NCI-H1092 treated with DMSO at 0.1 percent for 48 hours (cell line): ENCODE measurements at places on chromosomes 5 and 9.

DNA sequence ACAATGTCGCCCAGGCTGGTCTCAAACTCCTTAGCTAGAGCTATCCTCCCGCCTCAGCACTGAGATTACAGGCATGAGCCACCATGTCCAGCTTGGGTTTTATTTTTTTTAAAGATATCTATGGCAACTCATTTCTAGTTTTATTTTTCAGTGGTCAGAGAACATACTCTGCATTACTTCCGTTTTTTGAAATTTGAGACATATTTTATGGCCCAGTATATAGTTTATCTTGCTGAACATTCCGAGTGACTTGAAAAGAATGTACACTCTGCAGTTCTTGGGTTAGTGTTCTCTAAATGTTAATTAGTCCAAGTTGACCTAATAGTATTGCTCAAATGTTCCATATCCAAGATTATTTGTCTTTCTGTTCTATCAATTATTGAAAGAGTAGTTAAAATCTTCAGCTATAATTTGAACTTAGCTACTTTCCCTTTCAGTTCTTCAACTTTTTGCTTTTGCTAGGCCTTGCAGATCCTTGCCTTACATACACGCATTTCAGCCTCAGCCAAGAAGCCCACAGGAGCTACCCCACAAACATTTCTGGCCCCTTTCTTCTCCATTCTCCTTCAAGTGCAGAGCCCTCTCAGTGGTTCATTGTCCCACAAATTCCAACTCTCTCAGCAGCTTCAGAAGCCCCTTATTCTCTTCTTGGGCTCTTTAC is 22.3 kb upstream of the SNAPC3 start:
- no peak for DNase-seq

DNA sequence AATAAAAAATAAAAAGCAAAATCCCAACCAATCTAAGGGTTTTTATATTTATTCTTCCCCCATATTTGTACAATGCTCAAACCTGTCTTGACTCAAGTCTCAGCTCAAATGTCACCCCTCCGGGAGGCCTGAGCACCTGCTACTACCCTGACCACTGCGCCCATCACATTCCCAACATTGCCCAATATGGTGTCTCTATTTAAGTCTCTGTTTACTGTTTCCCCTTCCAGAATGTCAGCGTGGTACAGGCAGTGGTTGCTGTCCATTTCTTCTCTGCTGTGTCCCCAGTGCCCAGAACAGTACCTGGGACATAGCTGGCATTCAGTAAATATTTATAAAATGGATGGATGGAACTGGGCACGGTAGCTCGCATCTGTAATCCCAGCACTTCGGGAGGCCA is 47.3 kb upstream of the PRRC2B start:
- DNase-seq, result no peak

DNA sequence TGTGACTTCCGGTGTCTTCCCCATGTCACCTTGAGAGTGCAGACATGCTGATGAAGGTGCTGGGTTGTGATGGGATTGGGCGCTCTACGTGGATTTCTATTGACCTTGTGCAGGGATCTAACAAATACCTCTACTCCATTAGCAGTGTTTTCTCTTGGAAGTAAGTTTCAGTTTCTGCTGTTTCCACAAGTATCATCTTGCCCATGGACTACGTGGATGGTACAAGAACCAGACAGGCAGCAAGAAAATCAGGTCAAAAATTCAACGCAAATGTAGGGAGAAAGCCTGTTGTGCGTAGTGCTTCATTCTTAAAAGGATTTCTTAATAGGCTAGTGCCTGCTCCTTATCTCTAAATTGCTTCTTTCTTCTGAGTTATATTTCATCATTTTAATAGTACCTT is 60.8 kb downstream of the AOPEP start:
- DNase-seq, result no peak

DNA sequence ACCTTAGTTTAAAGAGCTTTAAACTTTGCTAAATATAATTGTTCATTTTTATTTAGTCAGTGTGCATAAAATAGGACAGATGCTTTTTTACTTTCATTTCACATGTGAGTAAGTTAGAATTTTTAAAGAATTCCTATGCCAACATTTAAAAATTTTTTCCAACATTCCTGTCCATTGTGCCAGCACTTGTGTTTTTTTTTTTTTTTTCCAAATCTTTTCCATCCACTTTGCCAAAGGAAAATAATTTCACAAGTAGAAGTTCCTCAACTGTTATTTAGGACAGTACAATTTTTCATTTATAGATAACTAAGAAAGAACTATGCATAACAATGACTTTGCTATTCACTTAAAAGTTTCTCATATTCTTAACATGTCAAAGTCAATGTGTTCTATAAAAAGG is 189.5 kb downstream of the ADAMTS6 start:
- DNase-seq, result no peak

DNA sequence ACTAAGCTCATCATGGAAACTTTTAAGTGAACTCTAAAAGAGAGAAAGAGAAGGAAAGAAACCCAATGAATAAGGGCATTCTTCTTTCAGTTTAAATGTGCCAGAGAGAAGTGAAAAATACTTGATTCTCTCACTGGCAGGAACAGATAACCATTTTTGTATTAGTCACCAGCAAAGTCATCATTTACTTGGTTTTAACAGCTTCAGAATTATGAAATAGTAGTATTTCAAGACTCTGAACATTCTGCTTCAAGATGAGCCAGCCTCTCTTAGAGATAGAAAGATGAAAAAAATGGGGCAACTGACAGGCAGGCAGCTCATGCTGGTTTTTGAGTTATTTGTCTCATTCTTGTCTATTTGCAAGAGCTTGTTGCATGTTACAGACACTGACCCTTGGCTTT is 103.5 kb downstream of the GCNT1 start:
- no peak for DNase-seq

DNA sequence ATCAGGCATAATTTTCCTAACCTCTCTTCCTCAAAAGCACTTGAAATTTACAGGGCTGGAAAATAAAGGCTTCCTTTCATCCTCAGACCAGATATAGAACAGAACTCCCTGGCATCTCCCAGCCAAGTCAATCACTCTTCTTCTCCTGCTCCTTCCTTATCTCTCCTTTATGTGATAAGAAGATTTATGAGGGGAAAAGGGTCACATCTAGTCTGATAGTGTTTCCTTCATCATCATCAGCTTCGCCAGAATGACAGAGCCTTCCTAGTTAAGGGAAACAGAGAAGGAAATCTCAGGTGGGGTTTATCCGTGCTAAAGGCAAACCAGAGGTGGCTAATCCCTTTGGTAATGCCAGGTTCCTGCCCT is 36.2 kb downstream of the LIX1 start:
- DNase-seq, result no peak

GRCh38 chr9:131620764-131621520 is 75.6 kb downstream of the PRRT1B start:
- no peak for DNase-seq

- DNase-seq, result no peak
Observed at GRCh38 chr5:154995679-154996078, 17.9 kb upstream of the KIF4B start.

DNA sequence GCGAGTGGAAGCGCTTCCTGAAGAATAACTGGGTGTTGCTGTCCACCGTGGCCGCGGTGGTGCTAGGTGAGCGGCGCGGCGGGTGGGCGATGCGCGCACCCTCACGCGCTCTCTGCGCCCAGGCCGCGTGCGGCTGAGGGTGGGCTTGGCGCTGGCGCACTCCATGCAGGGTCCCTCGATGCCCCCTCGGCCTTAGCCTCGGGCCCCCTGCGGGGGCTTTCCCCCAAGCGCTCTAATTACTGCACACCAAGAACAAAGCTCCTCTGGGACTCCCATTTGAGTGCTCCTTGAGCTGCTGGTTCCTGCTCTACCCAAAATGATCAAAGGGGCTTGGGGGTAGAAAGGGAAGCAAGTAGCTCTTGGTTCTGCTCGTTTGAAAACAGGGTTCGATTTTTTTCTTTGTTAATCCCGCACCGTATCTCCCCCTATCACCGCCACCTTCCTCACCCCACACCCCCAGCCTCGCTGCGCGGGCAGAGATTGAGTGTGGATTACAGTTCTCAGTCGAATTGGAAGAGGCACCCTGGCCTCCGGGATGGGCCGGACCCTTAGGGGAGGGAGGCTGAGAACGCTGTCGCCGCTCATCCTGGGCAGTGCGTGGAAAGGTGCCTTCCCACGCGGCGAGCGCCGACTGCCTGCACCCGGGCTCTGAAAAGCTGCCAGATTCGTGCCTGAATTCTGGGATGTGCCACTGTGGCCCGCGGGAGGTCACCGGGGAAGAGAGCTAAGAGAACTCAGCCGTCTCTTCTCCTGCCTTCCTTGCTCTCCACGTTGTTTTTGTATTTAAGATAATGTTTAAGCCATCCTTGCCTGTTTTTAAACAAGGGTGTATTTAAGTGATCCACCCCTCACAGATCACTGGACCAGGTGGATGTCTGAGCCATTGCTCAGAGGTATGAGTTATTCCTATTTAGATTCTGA is 697 bp downstream of the SLC1A1 start:
- DNase-seq, result peak; percentile 10

GRCh38 chr5:9140202-9140601 is 405.7 kb downstream of the SEMA5A start:
- no peak for DNase-seq

GRCh38 chr9:105697871-105698270 is 3.5 kb downstream of the TMEM38B start:
- no peak for DNase-seq

- no peak for DNase-seq
Observed at GRCh38 chr5:55853041-55853670, 2.0 kb downstream of the IL31RA start.

DNA sequence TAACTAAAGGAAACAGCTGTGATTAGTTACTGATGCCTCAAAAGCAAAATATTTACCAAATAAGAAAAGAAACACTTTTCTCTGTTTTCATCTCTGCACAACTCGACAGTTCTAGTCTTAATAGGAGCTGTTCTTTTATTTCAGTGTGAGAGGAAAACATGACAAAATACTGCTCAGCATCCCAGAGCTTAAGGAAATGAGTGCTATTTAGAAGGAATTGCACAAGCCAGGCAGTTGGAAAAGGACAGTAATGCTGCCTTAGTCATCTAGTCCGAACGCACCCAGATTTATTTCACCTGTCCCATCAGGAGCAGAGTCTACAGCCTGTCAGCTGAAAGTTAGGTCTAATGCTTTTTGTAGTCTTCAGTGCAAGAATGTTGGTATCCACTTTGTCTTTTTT is 12.3 kb downstream of the ZCCHC9 start:
- DNase-seq, result no peak

GRCh38 chr9:109682227-109682626 is 97.8 kb upstream of the PALM2AKAP2 start:
- DNase-seq, result no peak

DNA sequence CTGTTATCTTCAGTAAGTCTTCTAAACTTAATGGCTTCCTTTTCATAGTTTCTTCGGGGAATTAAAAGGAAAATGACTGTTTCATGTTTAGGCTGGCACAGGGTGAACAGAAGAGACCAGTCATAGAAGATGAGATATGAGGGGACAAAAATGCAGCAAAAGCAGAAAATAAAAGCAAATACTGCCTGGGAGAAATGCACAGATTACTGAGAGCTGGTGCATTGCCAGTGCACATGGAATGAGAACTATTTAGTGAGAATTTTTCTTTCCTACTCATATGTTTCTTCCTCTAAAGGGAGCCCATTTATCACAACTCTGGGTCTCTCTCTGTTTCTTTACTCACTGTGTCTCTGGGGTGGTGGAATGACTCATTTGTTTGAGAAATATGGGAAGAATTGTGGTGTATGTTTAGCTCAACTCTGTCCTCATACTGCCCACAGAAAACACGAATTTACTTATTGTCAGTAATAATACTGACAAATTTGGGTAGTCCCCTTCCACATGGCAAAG is 25.9 kb upstream of the ANKRD55 start:
- no peak for DNase-seq

- no peak for DNase-seq
Observed at GRCh38 chr5:122420091-122420490, 108.1 kb downstream of the SNCAIP start.

- DNase-seq, result no peak
Observed at GRCh38 chr9:81035171-81035570, 654.2 kb downstream of the TLE1 start.

GRCh38 chr5:122774519-122774860 is 390 bp upstream of the SNX2 start:
- DNase-seq, result no peak

- DNase-seq, result no peak
Observed at GRCh38 chr5:78076351-78076750, 218.1 kb downstream of the AP3B1 start.

GRCh38 chr5:1474866-1475543 is 29.8 kb upstream of the SLC6A3 start:
- DNase-seq, result no peak

- no peak for DNase-seq
Observed at GRCh38 chr5:150066436-150066835, 19.9 kb downstream of the CSF1R start.

GRCh38 chr9:81559197-81559596 is 130.2 kb downstream of the TLE1 start:
- DNase-seq, result no peak

DNA sequence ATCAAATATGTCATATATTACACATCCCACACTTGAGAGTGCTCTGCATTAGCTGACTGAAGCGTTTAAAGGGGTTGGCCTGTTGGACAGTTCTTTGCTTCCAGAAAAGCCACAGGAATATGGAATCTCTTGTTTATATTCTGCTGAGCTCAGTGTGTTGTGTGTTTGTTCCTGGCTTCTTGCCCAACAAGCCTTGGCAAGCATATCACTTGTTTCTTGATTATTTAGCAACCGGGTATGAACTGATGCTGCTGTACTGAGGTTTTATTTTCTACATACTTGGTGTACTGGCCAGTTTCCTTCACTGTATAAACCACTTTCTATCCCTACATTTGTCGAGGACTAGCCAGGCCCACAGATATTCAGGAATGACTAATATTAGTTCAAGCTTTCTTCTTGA is 378.9 kb downstream of the KCTD16 start:
- DNase-seq, result peak; percentile 77

DNA sequence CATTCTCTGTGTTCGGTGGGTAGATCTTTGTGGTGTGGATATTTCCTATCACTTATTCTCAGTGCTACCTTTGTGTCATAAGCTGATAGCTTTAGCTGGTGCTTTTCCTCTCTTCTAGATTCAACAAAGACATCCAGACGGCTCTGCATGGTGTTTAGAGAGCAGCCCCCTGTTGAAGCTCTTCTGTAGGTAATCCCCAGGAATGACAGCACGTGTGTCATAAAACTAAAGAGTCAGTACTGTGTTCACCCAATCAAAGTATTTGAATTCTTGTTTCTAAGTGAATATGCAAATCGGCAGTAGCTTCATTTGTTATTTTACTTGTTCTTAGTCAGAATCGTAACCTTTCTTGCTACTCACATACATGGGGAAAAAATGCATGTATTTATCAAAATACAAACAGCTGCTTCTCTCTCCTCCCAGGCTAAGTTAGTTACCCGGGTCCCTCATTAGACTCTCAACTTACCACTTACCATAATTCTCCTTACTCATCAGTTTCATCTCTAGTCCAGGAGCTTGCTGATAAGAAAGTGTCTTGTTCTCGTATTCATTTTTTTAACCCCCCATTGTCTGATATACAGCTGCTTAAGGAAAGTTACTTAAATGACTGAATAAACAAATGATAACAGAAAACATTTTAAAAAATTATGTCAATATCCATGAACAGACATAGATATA is 1696.0 kb upstream of the WWC1 start:
- DNase-seq, result no peak

GRCh38 chr5:67182301-67182790 is 14.3 kb downstream of the CD180 start:
- DNase-seq, result no peak
